Epithelial cell of proximal tubule (primary cell): ENCODE measurements at places on chromosomes 6 and 20. TPM values are rescaled to one million over a fixed set of nuclear protein-coding genes. Genes with fewer than 3 reads are reported as not detected.

UTRN gene
- total RNA-seq, result 28.1 and 34.4 TPM in 2 replicates

TINAG gene
- total RNA-seq, result 14.1 and 17.9 TPM in 2 replicates

GRCh38 chr6:3336859-3337515, 78.2 kb downstream of the PSMG4 start:
- DNase-seq, result no peak

- DNase-seq, result no peak
Measured at GRCh38 chr6:170086639-170087420, 204.0 kb downstream of the DLL1 start.

DNA sequence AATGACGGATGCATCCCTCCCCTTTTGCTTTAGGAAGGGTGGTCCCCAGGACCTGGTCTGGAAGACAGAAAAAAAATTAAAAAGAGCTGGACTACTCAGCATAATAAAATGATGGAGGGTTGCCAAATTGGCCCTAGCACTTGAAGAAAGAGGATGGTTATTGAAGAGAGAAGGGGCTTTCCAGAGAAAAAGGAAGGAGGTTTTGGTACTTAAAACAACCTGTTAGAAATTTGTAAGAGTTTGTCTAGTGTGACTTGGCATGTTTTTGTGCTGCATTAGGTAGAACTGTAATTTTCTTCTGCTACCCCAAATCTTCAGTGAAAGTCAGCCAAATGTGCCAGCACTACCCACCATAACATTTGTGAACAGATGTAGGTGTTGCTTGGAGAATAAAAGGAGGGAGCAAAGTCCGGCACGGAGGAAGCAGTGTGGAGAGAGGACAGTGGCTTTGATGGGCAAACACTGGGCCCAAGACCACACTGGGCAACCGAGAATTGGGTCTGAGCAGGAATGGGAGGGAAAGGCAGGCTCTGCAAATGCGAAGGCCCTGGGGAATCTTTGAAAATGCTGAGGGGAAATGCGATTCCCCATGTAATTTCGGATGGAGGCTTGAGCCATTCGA, 160.9 kb downstream of the QRSL1 start:
- no peak for DNase-seq

GRCh38 chr20:4366076-4366475, 350.7 kb upstream of the RNF24 start:
- no peak for DNase-seq

DNA sequence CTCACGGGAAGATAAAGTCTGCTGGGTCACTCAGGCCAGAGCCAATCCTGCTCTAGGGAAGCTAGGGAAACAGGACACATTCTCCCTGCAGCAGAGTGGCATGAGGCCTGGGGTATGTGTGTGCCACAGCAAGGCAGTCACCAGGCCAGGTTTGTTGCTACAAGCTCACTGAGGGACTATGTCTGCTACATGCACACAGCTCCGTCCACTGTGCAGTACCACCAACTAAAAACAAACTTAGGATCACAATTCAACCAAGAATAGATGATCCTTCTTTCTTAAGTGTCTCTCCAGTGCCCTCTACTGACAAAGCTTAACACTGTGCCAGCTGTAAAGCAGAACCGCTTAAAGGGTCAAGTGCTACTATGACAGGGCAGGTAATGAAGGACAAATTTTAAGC, 192.5 kb downstream of the PTPRK start:
- no peak for DNase-seq

GRCh38 chr20:1083431-1084080, 34.8 kb upstream of the PSMF1 start:
- no peak for DNase-seq

SYNE1 gene
- 13.5 and 17.4 TPM in 2 replicates for total RNA-seq
